Mesothelial cell of epicardium (in vitro differentiated cells): ENCODE measurements at places on chromosomes 4 and X.
A peak's percentile ranks its signal among the peaks of the same experiment; 100 is the strongest.

- DNase-seq, result no peak
These were observed 330.1 kb upstream of the RPS6KA3 start for GRCh38 chrX:20596856-20597255.

DNA sequence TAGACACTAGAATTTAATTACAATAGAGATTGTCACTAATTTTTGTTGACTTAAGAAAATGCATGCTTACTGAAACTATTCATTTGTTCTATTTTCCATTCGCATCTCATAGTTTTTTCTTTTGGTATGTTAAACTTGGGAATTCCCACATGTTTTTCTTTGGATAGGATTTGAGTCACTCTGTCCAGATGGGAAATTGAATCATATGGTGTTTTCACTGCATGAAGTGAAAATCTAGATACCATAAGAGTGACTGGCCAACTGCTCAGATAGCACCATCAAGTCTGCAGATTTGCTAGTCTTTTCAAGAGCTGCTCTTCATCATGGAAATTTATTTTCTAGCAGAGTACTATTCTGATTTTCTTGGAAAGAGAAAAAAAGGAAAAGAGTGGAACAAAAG lies 172.6 kb downstream of the FAM47B start:
- DNase-seq, result no peak

- peak; percentile 62 for DNase-seq
These were observed 947 bp upstream of the RPL10 start for GRCh38 chrX:154396973-154397887.

- no peak for DNase-seq
These were observed 10.3 kb upstream of the GPR143 start for GRCh38 chrX:9775930-9776329.

GRCh38 chr4:3307486-3307885 lies 14.7 kb downstream of the RGS12 start:
- DNase-seq, result peak; percentile 33

GRCh38 chr4:152479428-152480026 lies 56.4 kb downstream of the FBXW7 start:
- DNase-seq, result no peak

GRCh38 chrX:129359269-129359668 lies 164.0 kb downstream of the SMARCA1 start:
- no peak for DNase-seq

GRCh38 chr4:119946359-119946758 lies 120.3 kb downstream of the MAD2L1 start:
- DNase-seq, result no peak

DNA sequence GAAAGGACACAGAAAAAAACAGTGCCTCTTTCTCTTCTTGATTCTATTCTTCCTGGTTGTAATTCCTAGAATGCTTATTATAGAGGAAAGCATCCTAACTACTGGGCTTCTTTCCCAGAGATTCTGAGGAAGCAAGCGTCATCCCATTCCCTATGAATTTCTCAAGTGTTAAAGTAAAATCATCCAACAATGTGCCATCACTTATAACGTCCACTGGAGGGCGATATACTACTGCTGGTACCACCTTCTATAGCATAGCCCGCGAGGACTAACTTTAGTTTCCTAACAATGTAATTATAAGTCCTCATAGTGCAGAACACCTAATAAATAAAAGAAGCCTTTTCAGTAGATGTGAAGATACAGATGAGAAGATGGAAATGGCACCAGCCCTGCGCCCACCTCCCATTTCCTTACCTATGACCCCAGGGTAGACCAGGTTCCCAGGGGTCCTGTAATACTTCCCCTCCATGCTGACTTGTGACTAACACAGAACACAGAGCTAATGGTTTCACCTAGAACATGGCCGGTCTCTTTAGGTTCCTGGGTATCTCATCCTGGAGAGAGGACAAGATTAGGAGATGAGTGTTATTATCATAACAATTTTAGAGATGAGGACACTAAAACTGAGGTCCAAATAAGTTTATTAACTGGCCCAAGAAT lies 4.2 kb downstream of the CENPVL3 start:
- no peak for DNase-seq

GRCh38 chr4:150164956-150165629 lies 86.8 kb downstream of the DCLK2 start:
- DNase-seq, result no peak

GRCh38 chrX:53685711-53686110 lies 808 bp downstream of the HUWE1 start:
- DNase-seq, result no peak

DNA sequence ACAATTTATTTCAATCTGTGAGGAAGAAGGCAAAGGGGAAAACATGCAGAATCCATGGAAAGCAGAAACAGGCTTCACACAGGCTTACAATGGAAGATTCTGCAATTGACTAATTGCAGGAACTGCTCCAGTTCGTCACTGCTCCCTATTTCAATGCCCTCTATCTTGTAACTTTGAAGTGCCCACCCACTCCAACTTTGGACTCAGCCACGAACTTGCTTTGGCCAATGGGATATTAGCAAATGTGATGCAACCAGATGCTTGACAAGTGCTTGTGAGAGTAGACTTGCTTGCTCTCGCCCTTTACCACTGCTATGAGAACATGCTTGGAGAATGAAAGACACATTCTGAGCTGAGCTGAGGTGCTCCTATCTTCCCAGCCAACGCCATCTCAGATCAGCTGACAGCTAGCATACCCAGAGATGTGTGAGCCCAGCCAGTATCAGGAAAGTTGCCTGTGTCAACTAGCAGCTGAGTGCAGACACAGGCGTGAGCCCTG lies 105.7 kb upstream of the PTCHD1 start:
- DNase-seq, result no peak

- no peak for DNase-seq
These were observed at the start of gene IL2 for GRCh38 chr4:122456231-122457116. Gene IL2, minus strand, starts transcription at chr4:122456725. Its CDS starts 285 bp downstream, at chr4:122456440.

DNA sequence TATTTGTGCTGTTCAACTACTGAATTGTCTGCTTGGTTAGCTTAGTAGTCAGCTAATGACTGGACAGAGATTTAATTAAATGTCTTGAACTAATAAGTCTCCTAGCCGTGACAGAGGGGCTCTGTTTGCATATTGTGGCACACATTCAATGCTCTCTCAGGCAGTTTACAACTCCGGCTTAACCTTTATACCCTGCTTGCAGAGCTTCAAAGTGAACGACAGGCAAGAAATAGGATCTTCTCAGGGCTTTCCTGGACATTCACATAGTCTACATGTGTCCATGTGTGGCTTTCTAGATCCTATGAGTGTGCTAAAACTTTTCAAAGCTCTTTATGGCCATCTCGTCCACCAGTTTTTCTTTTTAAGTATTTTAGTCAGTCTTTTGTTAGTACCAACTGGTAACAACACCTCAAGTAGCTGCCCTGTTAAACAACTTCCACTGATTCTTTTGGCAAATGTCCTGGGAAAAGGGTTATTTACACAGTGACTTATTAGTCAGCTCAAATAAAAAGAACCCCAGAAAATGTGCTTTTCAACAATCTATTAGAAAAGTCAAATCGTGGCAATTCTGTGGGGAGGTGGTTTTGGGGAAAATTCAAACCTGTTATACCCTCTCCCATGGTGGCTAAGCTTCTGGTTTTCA lies 28.6 kb downstream of the OR13H1 start:
- DNase-seq, result no peak

GRCh38 chrX:40101430-40101802 lies 3.7 kb upstream of the BCOR start:
- DNase-seq, result no peak

DNA sequence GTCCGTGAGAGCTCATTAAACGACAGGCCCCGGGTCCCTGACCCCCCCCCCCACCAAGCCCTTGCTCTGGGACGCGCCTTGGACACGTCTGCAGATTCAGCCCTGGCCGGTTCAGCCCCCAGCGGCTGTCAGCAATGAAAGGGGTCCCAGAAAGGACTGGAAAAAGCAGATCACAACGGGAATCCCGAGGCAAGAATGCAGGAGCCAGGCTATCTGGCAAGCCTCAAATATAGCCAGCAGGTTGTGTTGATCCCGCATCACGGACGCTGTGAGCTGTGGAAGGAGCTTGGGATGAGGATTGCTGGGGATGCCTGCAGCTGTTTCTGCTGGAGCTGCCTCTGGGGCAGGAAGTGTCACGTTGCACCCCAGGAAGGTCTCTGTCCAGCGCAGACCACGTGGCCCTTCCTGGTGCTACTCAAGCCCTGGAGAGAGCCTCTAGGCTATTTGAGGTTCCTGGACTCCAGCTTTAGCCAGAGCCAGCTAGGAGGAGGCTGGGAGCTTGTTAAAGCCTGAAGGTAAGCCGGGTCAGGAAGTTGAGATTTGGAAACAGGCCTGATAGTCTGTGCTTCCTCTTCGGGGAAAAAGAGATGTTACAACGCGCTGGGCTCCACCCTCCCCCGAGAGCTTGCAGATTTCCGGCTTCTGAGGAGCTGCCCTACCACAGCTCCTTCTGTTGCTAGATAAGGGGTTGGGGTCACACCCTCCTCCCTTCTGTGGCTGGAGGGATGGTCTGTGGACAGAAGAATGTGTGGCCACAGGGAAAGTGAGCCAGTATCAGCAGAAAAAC lies 19.3 kb upstream of the CSF2RA start:
- no peak for DNase-seq

DNA sequence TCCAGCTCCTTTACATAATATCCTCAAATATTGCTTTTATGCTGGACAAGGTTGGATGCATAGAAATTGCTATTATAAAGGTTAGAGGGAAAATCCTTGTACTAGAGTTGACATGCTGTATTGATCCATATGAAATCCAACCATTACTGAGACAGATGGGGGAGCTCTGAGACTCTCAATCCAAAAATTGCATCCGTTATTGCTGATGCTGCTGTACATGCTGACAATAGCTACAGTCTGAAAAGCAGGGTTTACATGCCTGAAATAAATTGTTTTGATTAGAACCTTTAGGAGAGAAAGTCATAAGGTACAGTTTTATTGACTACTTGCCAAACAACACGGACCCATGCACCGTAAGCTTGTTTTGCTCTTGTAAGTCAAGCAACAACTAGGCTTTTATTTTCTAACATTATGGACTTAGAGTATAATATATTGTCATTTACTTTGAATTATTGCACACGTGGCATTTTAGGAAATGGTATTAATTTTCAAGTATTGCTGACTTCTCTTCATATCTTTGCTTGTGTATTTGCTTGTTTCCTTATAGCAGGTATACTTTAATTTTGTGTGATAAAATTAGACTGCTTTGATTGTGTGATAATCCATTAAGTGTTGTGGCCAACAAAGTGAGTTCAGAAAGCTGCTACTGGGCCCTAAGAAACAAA lies 1365.2 kb downstream of the STIM2 start:
- DNase-seq, result no peak

DNA sequence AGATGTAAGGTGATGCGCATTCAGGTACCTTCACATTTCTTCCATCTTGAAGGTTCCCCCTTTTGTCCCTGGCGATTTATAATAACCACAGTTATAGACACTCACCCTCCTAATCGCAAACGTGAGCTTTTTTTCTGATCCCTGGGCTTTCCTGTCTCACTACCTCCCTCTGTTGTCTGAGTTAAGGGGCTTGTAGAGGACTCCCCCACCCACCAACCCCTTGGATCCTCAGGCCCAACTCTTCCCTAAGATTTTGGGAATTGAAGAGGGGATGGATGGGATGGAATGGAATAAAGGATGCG lies 1.4 kb downstream of the CNKSR2 start:
- no peak for DNase-seq

GRCh38 chr4:174549721-174550120 lies 27.4 kb upstream of the HPGD start:
- no peak for DNase-seq

DNA sequence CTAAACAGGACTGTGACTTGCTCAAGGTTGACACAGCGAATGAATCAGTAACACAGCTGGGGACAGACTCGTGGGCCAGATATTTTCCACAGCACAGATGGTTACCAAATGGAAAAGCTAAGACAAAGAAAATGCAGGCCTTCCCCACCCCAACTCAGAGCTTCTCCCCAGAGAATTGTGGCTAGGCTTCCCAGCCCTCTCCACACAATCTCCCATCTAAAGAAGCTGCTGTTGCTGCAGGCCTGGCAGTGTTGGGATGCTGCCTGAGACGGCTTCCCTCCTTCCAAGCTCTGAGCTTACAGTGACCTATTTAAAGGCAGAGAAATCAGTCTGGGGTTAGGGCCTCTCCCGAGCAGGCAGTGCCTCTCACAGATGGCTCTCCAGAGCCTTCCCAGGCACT lies 46.5 kb upstream of the PGRMC1 start:
- no peak for DNase-seq

DNA sequence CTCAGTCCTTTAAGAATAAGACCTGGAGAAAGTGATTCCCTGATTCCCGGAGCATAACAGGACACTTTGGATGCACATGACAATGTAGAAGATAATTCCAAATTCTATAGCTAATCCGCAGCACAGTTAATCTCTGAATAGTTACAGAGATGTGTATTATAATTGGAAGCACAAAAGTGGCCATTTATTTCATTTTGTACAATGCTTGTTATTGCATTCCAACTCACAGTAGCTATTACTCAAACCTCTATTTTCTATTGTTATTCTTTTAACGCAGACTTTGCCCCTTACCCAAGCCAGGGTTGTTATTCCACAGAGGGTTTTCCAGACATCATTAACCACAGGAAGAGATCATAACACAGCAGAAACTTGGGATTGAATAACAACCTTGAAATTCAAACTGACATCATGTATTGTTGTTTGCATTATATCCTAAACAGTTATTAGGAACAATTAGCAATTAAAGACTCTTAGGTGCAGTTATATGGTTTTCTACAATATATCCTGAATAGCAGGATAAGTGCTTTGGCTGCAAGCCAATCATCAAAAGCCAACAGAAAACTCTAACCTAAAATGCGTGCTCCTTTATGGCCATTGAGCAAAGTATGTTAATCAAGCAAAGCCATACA lies 984.0 kb upstream of the TENM3 start:
- no peak for DNase-seq

GRCh38 chrX:19172741-19173140 lies 50.5 kb upstream of the ADGRG2 start:
- DNase-seq, result no peak

- DNase-seq, result no peak
These were observed 219.5 kb downstream of the TMEM47 start for GRCh38 chrX:34437586-34437985.

DNA sequence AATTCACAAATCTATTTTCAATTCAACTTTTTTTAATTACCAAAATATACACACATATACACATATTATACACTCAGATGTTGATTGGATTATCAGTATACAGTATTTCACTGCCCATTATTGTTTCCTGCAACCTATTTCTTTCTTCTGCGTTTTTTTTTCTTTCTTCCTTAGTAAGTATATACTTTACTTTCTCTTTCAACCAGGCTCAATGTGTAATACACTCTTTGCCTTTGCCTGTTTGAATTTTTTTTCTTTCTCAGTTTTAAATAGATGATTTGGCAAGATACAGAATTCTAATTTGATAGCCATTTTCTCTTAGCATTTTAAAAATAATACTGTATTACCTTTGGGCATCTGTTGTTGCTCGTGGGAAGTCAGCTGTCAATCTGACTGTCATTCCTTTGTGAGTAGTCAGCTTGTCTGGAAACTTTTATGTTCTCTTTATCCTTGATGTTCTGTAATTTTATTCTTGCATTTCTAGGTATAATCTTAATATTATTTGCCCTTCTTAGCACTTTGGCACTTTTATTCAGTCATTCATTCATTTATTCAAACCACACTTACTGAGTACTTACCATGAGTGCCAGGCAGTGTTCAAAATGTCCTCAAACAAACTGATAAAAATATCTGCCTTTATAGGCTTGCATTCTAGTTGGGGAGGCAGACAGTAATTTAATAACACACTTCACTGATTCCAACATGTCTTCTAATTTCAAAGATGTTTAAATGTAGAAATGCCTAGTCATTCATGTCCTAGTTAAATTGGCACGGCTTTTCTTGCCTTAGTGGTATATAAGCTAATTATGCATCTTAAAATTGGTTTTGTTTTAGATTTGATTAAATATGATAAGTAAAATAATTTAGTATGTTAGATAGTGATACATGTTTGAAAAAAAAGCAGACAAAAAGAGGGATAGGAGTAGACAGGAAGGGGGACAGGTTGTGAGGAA lies 3.7 kb downstream of the USP38 start:
- DNase-seq, result no peak
